Pons (tissue), 1 donor: ENCODE measurements at places on chromosomes 1 and 21.

DNA sequence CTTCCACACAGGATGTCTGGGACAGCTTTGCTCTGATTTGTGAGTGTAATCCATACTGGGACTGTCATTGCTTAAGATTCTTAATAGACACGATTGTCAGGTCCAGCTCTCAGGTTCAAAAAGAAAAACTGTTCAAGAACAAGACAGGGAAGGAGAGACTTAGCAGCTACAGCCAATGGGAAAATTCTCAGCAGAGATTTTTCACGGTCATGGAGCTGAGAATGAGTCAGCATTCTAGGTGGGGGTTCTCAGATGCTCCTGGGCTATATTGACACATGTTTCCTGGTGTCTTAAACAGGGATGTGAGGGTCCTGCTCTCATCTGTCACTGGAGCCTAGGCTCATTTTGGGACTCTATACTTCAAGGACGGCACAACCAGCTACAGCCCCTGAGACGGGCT lies 318.3 kb downstream of the RRAGC start:
- DNase-seq, result no peak

DNA sequence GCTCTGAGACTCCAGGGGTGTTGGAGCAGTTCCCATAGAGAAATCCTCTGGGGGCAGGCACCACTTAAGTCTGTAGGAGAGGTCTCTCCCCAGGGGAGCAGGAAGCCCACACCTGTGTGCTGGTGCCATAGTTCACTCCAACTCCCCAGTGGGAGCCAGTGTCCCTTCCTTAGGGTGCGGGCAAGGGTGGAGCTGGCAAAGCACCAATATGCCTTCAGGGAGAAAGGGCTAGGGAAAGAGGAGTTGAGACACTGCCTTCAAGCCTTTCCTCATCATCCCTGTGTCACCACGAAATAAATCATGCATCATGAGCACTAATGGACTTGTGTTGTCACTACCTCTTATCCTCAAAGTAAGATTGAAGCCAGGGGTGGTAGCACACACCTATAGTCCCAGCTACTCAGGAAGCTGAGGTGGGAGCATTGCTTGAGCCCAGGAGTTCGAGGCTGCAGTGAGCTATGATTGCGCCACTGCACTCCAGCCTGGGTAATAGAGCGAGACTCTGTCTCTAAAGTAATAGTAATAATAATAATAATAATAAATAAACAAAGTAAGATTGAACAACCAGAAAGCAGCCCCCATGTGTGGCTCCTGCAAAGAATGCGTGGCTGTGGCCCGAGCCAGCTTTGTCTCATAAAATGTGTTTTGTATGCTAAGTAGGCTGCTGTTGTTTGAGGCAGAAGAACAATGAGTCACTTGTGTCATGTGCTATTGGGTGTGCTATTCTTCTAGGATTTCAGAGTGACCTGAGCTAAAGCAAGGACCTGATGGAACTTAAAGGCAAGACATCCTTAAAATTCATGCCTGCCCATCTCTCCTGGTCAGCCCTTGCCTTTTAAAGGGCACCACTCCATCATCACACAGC lies 6.7 kb upstream of the TIE1 start:
- peak; percentile 98 for DNase-seq

GRCh38 chr1:222769181-222769580 lies 32.2 kb downstream of the FAM177B start:
- no peak for DNase-seq

- DNase-seq, result no peak
Observed at GRCh38 chr1:106200711-106201110, 855.8 kb upstream of the PRMT6 start.

DNA sequence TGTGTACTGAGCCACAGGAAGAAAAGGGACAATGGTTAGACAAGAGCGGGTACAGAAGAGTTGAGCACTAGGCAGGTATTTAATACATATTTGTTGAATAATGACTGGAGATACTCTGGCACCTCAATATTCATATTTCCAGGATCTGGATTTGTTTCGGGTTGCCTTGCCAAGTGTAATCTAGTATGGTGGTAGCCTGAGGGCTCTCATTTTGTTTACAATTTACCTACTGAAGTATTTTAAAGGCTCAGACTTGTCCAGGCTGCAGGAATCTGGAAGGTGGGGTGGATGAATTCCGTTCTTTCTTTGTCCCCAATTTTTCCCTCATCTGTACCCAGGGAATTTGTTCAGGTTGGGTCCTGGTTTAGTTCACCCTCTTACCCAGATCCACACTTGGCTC lies 95.0 kb downstream of the CACHD1 start:
- no peak for DNase-seq

GRCh38 chr1:54375712-54376429 lies 30.3 kb downstream of the SSBP3 start:
- DNase-seq, result no peak

DNA sequence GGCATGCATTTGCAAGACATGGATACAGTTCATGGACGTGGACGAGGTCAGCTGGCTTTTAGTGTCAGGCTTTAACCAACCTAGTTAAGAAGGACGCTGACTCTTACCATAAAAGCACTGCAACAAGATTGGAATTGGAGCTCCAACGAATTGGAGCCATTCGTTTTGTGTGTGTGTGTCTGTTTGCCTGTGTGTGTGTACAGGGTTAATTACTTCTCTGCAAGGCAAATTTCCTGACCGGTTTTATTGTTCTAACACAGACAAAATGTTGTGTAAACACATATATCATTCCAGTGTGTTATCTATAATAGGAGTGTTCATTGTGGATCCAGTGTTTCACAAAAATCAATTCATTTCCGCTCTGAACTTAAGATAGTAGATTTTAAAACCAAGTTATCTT lies 7.9 kb downstream of the ITSN1 start:
- no peak for DNase-seq

- DNase-seq, result peak; percentile 40
Observed at GRCh38 chr1:116268211-116268610, 104.8 kb upstream of the ATP1A1 start.

GRCh38 chr1:59678040-59678439 lies 136.7 kb upstream of the HOOK1 start:
- no peak for DNase-seq

DNA sequence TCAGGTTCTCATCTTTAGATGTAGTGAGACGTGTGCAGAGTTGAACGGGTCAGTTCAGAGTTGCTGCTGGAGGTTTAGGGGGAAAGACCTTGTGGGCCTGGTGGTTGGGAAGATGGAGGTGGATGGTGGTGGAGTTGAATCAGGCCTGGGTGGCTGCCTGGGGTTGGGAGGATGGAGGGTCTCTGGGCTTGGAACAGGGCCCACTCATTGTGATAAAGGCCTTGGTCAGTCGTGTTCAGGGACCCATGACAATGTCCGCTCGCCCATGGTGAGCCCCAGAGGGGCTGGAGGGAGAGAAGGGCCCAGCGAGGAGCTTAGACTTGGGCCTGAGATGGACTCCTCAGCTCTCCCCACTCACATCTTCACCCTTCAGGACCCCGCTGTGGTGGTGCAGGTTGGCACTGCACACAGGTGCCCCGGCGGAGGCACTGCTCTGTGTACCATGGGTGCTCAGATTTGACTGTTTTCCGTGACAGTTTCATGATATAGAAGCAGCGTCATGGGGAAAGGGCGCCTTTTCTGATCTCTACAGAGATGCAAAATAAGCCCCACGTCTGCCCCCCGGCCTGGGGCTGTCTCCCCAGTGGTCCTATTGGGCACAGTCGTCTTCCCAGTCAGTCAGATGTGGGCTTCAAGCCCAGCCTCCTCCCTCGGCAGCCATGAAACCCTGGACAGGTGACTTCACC lies 39.2 kb downstream of the DISP3 start:
- DNase-seq, result no peak

GRCh38 chr1:174112489-174113162 lies 46.7 kb upstream of the RABGAP1L start:
- no peak for DNase-seq

DNA sequence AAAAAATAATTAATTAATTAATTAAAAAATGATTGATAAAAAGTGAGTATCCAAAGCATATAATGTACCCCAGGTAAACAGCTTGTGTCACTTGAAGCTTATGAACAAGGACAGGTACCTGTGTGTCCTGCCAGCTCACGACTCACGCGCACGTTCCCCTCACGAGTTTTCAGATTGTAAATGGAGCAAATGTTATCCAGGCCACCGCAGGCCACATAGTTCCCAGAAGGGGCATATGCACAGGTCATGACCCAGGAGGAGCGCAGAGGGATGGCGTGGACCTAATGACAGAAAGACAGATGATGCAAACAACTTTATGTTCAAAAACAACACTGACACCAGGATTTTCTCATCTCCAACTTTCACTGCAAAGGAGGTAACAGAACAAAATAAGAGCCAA lies 26.0 kb upstream of the NADK start:
- no peak for DNase-seq

- DNase-seq, result no peak
Observed at GRCh38 chr1:150150133-150151021, 661 bp downstream of the PLEKHO1 start.

DNA sequence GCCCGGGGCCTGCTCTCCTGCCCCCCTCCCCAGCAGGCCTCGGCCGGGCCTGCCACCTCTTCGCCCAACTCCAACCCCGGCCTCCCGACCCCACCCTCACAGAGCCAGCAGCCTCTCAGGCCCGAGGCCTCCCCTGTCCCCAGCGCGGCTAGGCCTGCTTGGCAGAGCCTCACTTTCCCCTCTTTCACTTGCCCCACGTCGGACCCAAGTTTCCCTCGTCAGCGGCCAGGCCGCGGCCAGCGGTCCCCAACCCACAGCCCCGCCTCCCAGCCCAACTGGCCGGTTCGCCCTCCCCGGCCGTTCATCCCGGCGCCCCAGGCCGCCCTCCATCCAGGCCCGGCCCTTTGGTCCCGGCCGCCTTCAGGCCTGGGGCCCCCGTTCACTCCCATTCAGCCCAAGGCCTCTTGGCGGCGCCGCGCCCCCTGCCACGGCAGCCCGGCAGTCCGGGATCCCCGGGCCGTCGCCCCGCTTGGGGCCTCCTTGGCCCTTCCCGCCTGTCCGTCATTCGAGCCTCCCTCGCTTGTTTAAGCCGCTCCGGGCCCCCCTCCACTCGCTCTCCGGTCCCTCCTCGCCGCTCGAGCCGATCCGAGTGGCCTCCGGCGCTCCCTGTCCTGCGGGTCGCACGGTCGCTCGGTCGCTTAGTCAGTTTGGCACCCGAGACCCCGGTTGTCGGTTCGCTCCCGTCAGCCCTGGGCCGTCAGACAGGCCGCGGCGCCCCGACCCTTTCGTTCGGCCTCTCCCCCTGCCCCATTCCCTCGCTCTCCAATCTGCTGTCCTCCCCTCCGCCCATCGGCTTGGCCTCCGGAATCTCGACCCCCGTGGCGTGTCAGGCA lies 1.4 kb downstream of the LRRC41 start:
- DNase-seq, result peak; percentile 27

GRCh38 chr1:241637046-241637590 lies 3.1 kb downstream of the CHML start:
- no peak for DNase-seq

DNA sequence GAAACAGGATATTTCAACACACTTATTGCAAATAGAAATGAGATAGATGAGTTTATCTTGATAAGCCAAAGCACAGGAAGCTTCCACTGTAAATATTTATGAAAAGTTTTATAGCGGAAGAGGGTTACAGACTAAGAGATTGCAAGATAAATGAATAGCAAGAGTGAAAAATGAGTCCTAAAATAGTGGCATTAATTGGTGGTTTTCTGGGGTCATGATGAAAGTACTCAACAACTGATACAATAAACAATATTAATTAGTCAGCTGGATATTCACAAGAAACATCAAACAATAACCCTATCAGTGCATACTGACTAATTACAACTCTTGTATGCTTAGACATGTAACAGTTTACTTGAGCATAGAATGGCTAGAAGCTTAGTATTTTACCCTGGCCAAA lies 154.8 kb upstream of the CHODL start:
- no peak for DNase-seq

GRCh38 chr1:15011661-15012060 lies 141.9 kb upstream of the TMEM51 start:
- no peak for DNase-seq

- no peak for DNase-seq
Observed at GRCh38 chr1:186050360-186050759, 316.2 kb downstream of the HMCN1 start.

DNA sequence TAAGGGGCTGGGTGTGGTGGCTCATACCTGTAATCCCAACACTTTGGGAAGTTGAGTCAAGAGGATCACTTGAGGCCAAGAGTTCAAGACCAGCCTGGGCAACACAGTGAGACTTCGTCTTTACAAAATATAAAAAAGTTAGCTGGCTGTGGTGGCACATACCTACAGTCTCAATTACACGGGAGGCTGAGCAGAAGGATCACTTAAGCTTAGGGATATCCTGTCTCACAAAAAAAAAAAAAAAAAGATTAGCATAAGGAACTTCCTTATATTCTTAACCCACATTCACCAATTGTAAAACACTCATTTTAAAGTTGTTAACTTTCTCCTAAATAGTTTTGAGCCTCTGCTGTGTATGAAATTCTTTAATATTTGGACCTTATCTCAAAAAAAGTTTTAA lies 53.1 kb downstream of the ABCD3 start:
- DNase-seq, result no peak

- DNase-seq, result no peak
Observed at GRCh38 chr1:113103977-113104376, 31.0 kb downstream of the LRIG2 start.

GRCh38 chr1:183262628-183263200 lies 76.7 kb downstream of the LAMC2 start:
- no peak for DNase-seq

DNA sequence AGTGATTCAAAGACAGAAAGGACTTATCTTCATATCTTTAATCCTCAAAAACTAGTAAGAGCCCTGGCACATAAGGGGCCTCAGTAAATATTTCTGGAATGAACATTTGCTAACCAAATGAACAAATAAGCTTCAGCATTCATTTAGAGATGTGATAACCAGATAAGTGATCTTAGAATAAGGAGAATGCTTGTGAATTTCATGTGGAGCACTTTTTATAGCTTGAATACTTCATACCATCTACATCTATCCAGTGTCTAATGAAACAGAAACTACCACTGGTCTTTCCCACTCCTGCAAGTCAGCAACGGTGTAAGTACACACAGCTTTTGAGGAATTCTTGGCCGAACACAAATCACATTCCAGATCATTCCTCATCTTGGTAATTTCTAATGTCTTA lies 38.5 kb downstream of the EDEM3 start:
- DNase-seq, result no peak

- no peak for DNase-seq
Observed at GRCh38 chr21:28608646-28609045, 384.0 kb downstream of the LTN1 start.

GRCh38 chr1:1809489-1809888 lies 31.2 kb upstream of the NADK start:
- DNase-seq, result no peak
